ENCODE measurements at places on chromosomes 6 and 20.

DNA sequence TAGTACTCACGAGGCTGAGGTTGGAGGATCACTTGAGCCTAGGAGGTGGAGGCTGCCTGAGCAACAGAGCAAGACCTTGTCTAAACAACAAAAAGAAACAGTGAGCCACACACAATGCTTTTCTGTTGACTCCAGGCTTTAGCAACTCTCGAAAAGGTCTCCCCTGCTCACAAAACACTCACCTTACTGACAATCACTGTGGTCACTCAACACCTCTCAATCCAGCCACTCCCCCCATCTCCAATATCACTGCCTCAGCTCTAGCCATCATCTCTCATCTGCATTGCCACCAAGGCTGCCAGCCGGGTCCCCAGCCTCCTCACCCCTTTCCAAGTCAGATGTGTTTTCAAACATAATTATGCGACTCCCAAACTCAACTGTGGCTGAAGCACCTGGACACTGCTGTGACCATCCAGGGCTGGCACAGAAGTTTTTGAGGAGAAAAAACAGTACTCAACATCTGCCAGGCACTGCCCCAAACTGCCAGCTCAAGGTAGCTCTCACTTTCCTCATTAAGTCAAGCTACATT is 218.0 kb upstream of the ARID1B start:
- DNase-seq, result no peak

GRCh38 chr6:56073315-56073714 is 174.1 kb downstream of the COL21A1 start:
- DNase-seq, result no peak

GRCh38 chr6:118581489-118581959 is 33.4 kb downstream of the PLN start:
- no peak for DNase-seq

DNA sequence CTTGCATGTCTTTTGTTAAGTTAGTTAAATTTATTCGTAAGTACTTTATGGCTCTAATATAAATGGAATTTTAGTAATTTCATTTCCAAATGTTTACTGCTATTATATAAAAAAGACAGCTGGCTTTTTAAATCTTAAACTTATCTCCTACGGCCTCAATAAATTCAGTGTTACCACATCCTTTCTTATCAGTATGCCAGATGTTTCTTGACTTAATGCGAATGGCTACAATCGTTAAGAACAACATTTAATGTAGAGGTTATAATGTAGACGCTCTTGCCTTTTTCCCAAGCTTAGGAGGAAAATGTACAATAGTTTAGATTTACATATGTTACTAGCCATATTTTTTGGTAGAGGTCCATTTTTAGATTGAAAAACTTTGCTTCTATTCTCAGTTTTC is 659.4 kb downstream of the TENT5A start:
- DNase-seq, result no peak

- no peak for DNase-seq
Measured at GRCh38 chr6:54085541-54085940, 25.7 kb upstream of the MLIP start.

DNA sequence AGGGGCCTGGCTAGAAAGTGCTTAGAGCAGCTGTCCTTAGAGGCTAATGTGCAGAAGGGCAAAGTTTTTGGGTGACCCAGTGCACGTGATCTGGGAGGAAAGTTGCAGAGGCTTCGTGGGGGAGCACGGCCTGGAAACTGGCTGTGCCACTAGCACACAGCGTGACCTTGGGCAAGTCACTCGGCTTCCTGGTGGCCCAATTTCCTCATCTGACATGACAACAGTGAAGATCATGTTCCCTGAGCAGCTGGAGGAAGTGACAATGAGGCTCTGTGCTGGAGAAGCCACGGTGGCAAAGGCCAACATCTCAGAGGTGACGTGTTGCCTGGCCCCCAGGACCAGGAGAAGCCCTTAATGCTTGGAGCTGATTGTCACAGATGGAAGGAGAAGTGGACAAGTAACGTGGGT is 99.5 kb downstream of the FOXC1 start:
- DNase-seq, result no peak

- DNase-seq, result no peak
Measured at GRCh38 chr20:8542110-8542486, 410.0 kb downstream of the PLCB1 start.

- no peak for DNase-seq
Measured at GRCh38 chr6:1705630-1706029, 95.9 kb downstream of the FOXC1 start.

DNA sequence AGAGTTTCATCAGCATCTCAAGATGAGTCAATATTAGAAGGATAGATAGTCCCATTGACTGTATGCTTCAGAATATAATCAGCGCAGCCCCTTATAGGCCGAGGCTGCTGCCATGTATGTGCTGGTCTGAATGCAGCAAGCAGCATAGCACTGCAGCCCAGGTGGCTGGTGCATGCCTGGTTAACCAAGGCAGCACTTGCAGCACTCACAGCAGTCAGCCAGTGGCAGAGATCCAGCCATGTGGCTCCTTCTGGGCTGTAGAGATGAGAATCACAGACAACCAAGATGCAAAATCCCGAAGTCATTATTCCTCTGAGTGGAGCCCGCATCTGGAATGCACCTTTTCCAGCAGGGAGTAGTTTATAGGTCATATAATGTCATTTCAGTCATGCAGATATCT is 251.9 kb downstream of the UST start:
- no peak for DNase-seq

DNA sequence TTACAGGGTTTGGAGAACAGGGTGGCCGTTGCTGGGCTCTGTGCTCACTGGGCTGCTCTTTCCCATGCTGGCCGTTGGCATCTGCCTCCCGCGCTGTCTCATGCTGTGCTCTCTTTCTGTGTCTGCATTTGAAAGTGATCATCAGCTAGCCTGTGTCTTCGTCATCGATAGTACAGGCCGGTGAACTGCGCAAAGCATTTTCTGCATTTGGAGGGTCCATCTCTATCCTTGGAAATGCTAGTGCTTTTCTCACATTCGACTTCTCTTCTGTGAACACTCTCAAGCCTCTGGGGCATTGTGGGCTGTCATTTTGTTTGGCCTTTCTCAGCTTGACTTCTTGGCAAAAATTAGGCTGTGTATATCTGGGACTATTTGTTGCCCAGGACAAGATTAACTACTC is 6.8 kb upstream of the SNHG17 start:
- DNase-seq, result no peak

DNA sequence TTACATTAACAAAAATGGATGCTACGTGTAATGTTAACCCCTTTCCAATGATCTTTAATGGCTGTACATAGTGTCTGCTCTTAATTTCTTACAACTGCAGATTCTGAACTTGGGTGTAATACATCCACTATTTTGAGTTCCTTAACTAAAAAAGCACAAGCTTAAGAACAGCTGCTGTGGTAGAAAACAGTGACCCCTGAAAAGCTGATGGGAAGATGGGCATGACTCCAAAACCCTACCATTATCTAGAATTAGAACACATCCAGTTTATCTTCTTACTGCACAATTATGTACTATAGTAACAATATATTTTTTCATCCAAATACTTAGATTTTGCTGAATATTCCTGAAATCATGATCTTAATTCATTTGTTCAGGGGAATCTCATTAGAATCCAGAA is 49.3 kb downstream of the LYRM4 start:
- DNase-seq, result no peak

DNA sequence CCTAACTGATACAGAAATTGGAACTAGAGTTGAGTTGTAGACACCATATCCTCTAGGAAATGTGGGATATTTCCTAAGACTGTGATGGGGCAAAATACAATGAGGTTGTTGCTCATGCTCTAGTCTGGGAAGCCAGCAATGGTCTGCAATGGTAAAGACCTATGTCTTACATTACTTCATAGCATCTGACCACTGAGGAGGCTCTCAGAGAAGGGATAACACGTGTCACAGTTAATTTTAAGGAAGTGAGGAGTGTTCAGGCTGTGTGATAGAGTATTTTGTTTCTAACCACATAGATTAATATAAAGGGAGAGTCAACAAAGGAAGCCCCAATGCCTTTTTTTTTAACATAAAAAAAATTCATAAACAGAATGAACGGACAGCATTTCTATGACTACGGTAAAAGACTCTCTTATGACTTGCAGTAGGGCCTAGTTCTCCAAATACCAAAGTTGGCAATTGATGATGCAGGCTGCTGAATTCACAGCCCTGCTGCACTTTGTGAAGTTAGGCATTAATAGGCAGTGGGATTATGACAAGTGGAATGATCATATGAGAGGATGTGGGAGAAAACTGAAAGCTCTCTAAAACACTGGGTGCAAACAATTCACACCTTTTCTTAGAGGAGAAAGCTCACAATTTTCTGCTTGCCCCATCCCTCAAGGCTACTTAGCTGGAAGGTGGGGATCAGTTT is 13.7 kb downstream of the KCNS1 start:
- no peak for DNase-seq

DNA sequence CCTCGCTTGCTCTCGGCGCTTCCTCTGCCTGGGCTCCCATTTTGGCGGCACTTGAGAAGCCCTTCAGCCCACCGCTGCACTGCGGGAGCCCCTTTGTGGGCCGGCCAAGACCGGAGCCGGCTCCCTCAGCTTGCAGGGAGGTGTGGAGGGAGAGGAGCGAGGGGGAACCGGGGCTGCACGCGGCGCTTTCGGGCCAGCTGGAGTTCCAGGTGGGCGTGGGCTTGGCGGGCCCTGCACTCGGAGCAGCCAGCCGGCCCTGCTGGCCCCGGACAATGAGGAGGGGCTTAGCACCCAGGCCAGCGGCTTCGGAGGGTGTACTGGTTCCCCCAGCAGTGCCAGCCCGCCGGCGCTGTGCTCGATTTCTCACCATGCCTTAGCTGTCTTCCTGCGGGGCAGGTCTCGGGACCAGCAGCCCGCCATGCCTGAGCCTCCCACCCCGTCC is 10.2 kb upstream of the SRPK1 start:
- DNase-seq, result no peak

DNA sequence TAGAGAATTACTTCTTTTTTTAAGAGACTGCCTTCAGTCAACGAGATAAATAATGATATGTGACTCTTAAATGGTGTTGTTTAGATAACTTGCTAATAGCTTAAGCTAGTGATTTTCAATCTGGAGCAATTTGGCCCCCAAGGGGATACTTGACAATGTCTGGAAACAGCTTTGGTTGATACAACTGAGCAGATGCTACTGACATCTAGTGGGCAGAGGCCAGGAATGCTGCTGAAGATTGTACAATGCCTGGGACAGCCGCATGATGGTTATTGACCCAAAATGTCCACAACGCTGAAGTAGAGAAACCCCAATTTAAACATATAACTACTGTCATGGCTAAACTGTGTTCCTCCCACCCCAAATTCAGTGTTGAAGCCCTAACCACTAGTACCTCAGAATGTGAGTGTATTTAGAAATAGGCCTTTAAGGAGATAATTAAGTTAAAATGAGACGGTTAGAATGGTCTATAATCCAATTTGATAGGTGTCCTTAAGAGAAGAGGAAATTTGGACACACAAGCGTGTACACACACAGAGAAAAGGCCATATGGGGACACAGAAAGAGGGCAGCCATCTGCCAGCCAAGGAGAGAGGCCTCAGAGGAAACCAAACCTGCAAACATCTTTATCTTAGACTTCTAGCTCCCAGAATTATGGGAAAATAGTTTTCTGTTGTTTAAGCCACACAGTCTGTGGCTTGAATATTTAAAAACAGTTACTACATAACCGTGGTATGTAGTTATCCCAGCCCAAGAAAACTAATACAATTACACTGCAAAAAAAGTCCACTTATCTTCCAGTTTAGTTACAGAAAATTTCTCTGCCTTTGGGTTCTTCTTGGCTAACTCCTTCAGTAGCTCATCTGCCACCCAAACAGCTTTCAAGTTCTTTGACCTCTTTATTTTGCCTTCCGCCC is 22.2 kb downstream of the RWDD2A start:
- no peak for DNase-seq

GRCh38 chr6:84428300-84428907 is 201.0 kb upstream of the CEP162 start:
- no peak for DNase-seq

- no peak for DNase-seq
Measured at GRCh38 chr20:53652090-53652858, 58.6 kb upstream of the ZNF217 start.

GRCh38 chr6:25971187-25971821 is 8.7 kb downstream of the TRIM38 start:
- DNase-seq, result no peak

DNA sequence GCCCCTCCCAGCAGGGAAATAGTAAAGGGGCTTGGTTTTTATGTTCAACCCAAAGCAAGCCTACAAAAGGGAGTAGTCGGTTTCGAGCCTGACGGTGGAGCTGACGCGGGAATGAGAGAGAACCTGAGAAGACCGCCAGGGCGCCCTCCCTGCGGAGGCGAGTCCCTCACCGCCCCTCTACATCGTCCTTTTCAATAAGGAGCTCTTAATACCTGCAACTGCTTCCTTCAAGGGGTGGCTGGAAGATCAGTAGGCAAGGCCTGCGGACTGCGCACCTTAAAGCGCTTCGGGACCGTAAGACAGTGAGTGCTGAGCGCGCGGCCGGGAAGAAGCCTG is 709 bp upstream of the ZNF76 start:
- no peak for DNase-seq

DNA sequence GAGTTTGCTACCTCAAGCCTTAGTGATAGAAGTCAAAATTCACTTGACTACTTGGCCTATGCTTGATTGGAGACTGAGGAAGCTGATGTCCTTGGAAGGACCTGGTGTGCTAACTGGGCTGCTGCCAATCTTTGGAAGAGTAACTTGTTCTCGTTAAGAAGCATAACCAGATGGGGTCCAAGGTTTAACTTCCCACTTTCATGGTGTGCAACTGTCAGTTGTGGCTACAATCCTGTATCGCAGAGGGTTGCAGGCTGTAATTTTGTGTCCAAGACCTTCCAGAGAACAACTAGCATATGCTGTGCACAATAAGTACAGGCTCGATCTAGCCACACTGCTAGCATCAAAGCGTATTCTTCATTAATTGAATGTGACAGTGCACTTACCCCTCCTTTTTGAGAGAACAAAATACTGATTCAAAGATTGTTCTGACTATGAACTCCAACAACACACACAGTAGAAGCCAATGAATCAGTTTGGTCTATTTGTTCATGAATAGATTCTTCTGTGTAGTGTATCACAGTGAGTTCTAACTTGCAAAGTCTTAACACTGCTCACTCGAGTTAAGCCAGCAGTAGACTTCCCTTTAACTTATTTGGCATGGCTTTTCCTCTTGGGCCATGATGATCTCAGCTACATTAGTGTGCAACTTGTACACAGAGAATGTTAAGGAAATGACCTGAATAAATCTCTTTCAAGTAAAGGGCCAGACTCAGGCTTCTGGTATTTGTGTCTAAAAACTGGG is 15.8 kb upstream of the PLCB1 start:
- DNase-seq, result no peak

DNA sequence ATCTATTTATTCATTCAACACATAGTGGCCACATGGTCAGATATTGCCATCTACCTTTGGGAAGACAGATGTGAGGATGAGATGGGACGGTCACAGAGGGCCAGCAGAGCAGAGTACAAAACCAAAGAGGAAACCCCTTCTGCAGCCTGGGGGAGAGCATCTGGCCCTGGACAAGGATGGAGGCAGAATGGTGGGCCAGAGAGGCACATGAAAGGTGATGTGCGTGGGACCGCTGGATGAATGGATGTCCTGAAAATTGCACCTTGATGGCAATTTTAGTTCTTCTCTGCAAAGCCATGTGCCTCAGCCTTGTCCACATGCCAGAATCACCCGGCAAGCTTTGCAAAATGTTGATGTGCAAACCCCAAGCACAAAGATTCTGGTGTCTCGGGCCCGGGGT is 77.4 kb upstream of the CD93 start:
- no peak for DNase-seq

All from activated CD8-positive, alpha-beta memory T cell treated with anti-CD3 and anti-CD28 coated beads for 4 hours (primary cell).